ENCODE measurements at places on chromosomes 1 and 21.

- DNase-seq, result no peak
These were observed 1.7 kb downstream of the COL8A2 start for GRCh38 chr1:36123356-36123755.

- no peak for DNase-seq
These were observed 98.5 kb upstream of the IGSF21 start for GRCh38 chr1:18009055-18009454.

- no peak for DNase-seq
These were observed 39.6 kb downstream of the NUF2 start for GRCh38 chr1:163361123-163361934.

- no peak for DNase-seq
These were observed 40.9 kb downstream of the LRRC8B start for GRCh38 chr1:89565521-89565920.

DNA sequence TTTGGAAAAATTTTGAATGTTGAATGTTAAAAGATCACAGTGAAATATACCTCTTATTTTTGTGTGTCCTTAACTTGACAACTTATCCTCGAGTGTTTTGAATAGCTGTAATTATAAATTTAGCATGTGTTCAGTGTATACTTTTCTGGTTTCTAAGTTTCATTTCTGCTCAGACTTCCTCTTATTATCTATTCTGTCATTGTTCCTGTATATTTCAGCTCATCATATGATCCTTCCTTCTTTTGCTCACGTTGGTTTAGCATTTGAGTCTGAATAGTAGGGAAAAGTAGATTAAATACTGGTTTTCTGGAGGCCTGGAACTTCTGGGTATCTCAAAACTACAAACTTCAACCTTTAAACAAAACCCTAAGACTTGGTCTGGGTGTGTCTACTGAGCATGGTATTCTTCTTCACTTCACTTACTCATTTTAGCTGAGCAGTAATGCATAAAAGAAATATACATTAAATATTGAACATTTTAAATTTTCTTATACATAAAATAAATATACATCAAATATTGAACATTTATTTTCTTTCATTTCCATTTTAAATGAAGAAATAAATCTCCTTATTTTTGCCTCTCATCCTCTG is 3.3 kb upstream of the ATP6V1G3 start:
- DNase-seq, result no peak

DNA sequence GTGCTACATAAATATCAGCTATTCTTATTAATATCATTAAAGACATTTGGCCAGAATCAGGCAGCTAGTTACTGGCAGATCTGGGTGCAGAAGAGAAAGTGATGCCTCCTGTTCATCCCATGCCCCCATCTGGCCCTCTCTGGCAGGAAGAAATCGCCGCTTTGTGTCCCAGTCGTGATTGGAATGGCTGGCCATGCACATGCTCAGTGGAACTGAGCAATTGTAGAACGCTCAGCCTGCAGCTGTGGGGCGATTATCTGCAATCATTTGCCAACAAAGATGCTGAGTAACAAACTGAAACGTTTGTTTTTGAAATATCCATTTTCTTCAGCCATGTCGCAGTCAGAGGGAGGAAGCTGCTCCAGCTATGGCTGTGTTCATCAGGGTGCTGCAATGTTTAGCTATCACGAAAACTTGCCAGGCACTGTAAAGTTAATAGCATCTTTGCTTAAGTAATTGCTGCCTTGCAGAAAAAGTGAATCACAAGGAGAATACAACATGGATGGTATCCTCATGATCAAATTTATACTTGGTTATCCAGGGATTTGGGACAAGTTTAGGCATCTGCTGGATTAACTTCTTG is 36.5 kb downstream of the NGF start:
- no peak for DNase-seq

DNA sequence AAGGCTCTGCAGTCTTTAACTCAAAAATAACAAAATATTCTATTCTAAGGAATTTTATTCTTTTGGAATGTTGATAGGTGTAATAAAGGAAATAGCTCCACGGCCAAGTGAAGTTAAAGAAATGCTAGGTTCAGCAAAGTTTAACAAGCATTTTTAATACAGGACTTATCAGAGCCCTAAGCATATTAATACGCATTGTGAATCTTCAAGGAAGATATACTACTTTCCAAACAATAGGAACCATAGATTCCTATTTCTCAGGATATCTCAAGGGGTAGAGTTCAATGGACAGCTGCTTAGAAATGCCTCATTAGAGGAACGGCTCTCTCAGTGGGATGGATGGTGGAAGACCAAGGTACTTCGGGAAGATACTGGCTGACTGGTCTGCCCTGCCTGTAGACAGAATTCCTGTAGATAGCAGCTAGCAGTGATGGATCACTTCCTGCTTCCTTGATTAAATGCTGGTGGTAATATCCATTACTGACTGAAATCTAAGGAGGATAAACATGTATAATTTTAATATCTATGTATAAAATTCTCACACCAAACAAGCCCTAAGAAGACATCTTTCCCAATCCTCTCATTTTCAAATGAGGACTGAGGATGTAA is 8.1 kb upstream of the LRRC8C start:
- no peak for DNase-seq

- DNase-seq, result no peak
These were observed 11.6 kb downstream of the HHAT start for GRCh38 chr1:210340311-210340710.

DNA sequence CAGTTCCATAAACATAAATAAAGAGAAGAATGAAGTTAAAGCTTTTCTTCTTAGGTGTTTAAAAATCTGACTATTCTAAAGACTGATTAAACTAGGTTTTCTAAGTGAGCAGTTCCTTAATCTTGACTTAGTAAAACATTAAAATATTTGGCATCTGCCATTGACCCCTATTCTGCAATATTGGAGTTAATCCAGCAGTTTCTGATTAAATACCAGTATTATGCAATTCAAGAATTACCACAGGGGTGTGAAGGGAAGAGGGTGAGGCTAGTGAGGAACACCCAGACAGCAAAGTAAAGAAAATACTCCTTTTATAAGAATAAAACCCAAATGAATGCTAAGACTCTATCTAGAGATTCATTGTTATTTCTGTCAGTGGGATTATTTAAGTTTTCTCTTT is 40.9 kb downstream of the CLIC4 start:
- DNase-seq, result no peak

DNA sequence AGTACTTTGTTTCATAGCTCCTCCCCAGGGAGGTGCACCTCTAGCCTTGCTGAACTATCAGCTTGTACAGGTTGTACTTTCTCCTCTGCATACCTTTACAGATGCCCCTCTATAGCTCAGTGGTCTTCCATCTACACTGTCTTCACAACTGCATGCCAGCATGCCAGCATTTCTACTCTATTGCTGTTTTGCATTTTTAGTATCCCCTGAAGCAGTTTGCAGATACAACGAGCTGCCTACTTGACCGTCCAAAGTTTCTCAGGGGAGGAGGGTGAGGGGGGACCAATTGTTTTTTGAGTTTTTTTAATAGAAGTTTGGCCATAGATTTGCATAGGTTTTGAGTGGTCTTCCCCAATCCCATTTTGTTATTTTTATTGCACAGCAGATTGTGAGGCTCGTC is 27.6 kb upstream of the CTH start:
- no peak for DNase-seq

DNA sequence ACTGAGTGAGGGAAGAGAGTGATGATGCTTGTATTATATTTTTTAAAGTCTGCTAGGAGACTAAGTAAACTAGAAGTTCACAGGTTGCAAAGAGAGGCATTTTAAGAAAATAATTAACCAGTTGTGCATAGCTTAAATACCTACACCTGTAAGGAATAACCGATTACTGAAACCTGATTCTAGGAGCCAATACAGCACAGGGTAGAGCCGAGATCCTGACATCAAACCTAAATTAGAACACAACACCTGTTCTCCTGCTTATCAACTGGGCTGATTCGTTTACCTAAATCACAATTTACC is 54.8 kb downstream of the EPRS1 start:
- DNase-seq, result no peak

GRCh38 chr1:116230712-116231111 is 119.5 kb downstream of the MAB21L3 start:
- DNase-seq, result no peak

GRCh38 chr1:197250616-197251015 is 17.4 kb upstream of the CRB1 start:
- DNase-seq, result no peak

DNA sequence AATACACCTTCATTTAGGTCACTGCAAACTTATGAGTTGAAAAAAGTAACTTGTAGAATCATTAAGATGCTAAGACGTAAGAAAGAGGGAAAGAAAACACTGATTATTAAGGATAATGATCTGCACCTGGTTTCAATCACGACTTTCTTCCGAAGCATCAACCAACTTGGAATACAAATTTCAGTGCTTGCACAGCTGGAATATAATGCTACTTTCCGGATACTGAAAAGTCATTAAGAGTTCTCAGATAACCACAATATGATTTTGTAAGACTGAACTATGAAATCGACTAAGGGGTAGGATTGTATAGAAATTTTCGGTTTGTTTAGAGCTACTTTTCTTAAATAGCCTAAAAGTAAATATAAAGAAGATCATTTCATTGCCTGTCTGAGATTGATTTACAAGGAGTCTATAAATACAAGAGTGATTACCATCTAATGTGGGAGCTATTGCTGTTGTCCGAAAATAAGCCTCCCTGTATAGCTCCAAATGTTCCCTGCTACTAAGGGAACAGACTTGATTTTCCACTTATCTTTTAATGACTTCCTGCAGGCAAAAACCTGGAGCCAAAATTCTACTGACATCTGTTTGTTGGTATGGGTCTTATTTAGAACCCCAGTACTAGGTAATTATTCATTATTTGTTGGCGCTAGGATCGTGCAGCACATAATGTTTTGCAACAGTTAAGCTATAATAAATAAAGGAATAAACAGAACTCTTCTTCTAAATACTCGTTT is 673.3 kb downstream of the KCNT2 start:
- no peak for DNase-seq

All from activated naive CD4-positive, alpha-beta T cell treated with anti-CD3 and anti-CD28 coated beads, Interleukin-2, amount 50 U/mL, for 16 hours (primary cell).